Fibroblast of the aortic adventitia (primary cell): ENCODE measurements at places on chromosomes 2 and 18. TPM values are rescaled to one million over a fixed set of nuclear protein-coding genes. Genes with fewer than 3 reads are reported as not detected.

GATA6 gene
- total RNA-seq: 22.5 and 34.0 TPM in 2 replicates

SIX3 gene
- not detected in 2 replicates for total RNA-seq

C1GALT1C1L gene
- 0.16 and 0.36 TPM in 2 replicates for total RNA-seq

COL3A1 gene
- 1,653 and 14,045 TPM in 2 replicates for total RNA-seq

PARD3B gene
- total RNA-seq: 15.9 and 23.6 TPM in 2 replicates

YES1 gene
- 43.1 and 156 TPM in 2 replicates for total RNA-seq

GRB14 gene
- total RNA-seq: 6.1 and 6.9 TPM in 2 replicates

GALR1 gene
- under 0.01 TPM in 1 of 2 replicates, not detected in the other for total RNA-seq

YWHAQ gene
- total RNA-seq: 152 and 562 TPM in 2 replicates

ANKRD53 gene
- 1.1 and 6.5 TPM in 2 replicates for total RNA-seq

IL18RAP gene
- total RNA-seq: 0.09 TPM in 1 of 2 replicates, not detected in the other

ANKRD23 gene
- 2.3 and 6.0 TPM in 2 replicates for total RNA-seq

MC5R gene
- total RNA-seq: not detected in 2 replicates

TNFAIP6 gene
- total RNA-seq: 47.3 and 51.9 TPM in 2 replicates

ANKRD62 gene
- total RNA-seq: not detected in 2 replicates

EVA1A gene
- 25.2 and 28.1 TPM in 2 replicates for total RNA-seq

CNDP1 gene
- total RNA-seq: not detected in 2 replicates

LYPD1 gene
- total RNA-seq: 0.74 and 25.2 TPM in 2 replicates

ABCG5 gene
- total RNA-seq: not detected in 2 replicates

SCG2 gene
- total RNA-seq: 0.63 and 3.4 TPM in 2 replicates

ZAP70 gene
- 0.25 TPM in 1 of 2 replicates, not detected in the other for total RNA-seq

CHRND gene
- not detected in 2 replicates for total RNA-seq

ODC1 gene
- 41.4 and 129 TPM in 2 replicates for total RNA-seq

TNS1 gene
- total RNA-seq: 54.5 and 116 TPM in 2 replicates

HOXD12 gene
- total RNA-seq: not detected in 2 replicates
